Activated effector memory CD4-positive, alpha-beta T cell treated with anti-CD3 and anti-CD28 coated beads, Interleukin-2, amount 50 U/mL, for 16 hours (primary cell): ENCODE measurements at places on chromosomes 4 and X.

- no peak for DNase-seq
Observed at GRCh38 chrX:111875881-111876280, at the start of gene TRPC5OS. TRPC5OS (plus strand) TSS chrX:111876181; CDS start chrX:111901850, 25,669 bp downstream.

GRCh38 chr4:119238068-119238722, 25.7 kb downstream of the USP53 start:
- no peak for DNase-seq

GRCh38 chr4:17630228-17630627, 15.8 kb downstream of the MED28 start:
- DNase-seq = no peak

DNA sequence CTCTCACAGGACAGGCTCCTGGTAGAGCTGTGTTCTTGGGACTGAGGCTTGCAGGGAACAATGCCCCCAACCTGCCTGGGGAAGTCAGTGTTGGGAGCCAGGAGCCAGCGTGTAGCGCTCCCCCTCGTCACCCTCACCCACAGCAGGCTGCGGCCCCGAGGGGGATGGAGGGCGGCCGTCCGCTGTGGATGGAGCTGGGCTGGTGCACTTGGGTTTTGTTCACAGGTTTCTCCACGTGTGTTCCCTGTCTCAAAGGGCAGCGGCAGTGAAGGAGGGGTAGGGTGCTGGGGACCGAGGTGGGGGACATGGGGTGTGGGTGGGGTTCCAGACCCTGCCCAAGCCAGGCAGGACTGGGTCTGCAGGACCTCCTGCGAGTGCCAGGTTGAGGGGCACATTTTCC, 69.1 kb downstream of the RGS12 start:
- no peak for DNase-seq

DNA sequence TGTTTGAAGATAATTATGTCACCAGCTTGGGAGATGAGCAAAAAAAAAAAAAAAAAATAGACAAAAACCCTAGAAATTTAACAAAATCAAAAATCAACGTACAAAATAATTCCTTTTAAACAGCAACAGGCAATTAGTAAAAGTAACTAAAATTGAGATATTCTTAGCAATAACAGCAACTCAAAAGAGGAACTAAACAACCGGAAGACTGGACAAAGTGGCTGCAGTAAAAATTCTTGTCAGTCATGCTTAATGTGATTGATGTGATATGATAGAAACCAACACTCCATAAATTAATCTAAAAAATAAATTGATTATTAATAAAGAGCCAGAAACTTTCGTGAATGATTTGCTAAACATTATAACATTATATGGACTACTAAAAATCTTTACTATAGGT, 1534.6 kb upstream of the AGA start:
- DNase-seq = no peak

DNA sequence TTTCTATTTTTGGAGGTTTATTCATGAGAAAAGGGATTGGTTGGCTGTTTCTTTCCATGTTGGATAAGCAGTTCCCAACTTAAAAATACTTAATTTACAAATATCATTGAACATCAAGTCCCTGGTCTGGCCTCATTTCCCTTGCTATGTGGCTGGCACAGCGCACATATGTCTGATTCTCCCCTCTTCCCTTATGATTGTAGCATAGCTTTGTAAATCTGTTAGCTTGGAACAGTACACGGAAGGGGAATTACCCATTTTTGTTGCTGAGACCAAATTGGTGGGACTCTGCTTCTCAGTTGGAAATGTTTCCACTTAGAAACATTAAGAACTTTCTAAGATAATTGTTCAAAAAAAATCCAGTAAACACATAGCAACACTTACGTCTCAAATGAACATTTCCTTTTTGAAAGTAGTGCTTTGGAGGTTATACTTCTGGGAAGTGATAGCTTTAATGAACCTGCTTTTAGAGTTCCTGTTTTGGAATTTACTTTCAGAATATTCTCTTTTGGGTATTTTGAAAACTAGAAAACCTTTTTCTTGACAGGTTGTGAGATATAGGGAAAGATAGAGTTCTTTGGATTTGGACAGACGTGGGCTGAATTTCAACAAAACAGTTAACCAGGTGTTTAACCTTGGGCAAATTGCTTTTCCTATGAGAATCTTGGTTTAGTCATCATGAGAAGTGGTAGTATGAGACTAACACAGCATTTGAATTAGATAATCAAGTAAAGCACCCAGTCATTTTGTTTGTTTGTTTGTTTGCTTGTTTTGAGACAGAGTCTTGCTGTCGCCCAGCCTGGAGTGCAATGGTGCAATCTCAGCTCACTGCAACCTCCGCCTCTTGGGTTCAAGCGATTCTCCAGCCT, 47.3 kb downstream of the STIM2 start:
- no peak for DNase-seq

- no peak for DNase-seq
Observed at GRCh38 chr4:139844057-139844456, 178.4 kb downstream of the MGST2 start.

- DNase-seq = no peak
Observed at GRCh38 chrX:139039041-139039440, 327.5 kb upstream of the FGF13 start.

GRCh38 chrX:48466696-48467095, 3.4 kb downstream of the SLC38A5 start:
- no peak for DNase-seq

- DNase-seq = no peak
Observed at GRCh38 chr4:22179124-22179874, 230.7 kb upstream of the KCNIP4 start.

DNA sequence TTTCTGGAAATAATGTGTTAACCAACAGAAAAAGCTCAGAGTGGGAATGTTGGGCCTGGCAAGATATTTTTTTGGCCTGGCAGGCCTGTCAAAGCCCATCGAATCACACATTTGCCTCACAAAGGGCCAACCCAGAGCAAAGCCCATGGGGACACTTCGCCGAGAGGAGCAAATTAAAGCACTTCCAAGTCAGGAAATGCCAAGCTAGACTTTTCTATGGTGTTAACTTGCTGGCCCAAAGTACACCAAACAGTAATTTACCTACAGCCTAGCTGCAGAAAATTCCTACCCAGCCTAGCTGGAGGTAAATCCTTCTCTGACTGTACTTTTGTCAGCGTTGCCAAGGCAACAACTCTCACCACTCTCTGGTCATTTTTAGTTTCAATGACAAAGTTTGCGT, 288.6 kb upstream of the LDB2 start:
- no peak for DNase-seq

DNA sequence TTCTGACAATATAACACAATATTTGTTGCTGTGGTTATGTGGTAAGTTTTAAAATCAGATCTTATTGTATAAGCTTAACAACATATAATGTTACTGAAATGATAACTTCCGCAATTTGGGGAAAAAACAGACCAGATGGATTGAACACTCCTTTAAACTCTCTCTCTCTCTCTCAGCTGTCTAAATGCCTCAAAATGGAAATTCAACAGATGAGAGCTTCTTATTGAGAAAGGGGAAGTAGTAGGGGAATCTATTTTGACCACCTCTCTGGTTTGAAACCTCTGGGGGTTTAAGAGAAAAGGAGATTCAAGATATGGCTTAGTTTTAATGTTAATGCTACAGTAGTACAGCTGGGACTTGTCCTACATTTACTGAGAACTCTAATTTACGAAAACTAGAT, 40.3 kb downstream of the DMD start:
- DNase-seq = no peak

DNA sequence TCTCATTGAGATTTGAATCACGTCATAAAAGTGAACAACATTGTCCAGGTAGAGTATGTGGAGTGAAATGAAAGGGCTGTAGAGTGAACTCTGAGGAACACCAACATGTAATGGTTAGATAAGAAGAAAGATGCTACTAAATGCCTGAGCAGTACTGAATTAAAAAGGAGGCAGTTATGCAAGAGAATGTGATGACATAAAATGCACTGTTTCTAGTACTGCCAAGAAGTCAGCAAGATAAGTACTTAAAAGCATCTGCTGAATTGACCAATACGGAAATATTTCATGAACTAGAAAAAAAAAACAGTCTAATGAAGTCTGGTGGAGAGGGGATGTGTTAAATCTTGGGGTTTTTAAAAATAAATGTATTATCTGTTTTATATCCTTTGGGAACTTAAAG, 583.8 kb upstream of the GALNT7 start:
- DNase-seq = no peak

DNA sequence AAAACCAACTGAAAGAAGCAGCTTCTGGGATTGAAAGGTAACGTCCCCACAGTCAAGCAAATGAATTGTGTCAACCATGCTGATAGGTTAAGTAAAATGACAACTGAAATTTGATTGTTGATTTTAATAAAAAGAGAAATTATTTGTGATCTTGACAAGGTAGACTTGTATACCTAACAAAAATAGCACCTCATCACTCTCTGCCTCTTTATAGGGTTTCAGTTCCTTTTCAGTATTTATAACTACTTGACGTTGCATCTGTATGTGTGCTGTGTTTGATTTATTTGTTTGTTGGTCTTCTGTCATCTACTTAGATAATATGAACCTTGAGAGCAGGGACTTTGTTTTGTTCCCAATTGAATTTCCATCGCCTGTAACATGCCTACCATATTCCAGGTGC, 7.9 kb upstream of the PPP3CA start:
- no peak for DNase-seq

DNA sequence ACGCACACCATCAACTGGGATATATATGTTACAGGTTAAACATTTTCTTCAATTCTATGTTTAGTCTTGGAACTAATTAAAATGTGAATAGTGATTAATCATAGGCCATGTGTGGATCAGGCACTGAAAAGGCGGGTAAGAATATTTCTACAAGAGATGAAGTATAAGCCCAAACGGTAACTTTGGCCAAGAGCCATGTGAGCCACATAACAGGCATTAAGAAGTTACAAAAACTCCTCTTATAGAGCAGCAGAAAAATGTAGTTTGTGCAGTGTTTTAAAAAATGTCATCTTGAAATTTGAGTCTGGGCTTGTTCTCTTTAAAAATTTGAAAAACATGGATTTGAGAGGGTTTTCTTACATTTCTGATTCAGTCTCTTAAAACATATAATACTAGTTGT, 521.8 kb upstream of the DIPK2B start:
- no peak for DNase-seq
